NCI-H748 treated with DMSO at 0.1 percent for 48 hours (cell line): ENCODE measurements at places on chromosomes 12 and 14.

DNA sequence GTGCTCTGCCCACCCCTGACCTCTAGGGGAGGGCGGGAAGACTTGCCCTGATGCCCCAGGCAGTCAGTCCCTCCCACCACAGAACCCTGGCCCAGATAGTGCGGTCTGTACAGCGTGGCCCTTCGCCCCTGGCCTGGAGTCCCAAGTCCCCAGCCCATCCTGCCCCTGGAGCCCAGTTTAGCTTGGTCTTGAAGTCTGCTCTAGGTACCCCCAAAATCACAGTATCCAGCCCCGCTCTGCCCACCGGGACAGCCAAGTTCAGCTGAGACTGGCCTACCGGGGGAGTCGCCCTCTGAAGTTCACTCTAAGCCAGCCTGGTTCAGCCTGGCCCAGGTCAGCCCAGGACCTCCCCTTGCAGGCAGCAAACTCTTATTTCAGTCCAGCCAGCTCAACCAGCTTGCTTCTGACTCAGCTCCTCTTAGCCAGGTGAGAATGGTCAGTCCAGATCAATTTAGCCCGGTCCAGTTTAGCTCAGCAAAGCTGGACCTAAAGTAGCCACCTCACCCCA lies 75.9 kb downstream of the TMEM121 start:
- no peak for DNase-seq

GRCh38 chr12:31568498-31568897 lies 22.4 kb downstream of the DENND5B start:
- DNase-seq, result no peak

- no peak for DNase-seq
These were observed 83.7 kb downstream of the LMNTD1 start for GRCh38 chr12:25469368-25469767.

DNA sequence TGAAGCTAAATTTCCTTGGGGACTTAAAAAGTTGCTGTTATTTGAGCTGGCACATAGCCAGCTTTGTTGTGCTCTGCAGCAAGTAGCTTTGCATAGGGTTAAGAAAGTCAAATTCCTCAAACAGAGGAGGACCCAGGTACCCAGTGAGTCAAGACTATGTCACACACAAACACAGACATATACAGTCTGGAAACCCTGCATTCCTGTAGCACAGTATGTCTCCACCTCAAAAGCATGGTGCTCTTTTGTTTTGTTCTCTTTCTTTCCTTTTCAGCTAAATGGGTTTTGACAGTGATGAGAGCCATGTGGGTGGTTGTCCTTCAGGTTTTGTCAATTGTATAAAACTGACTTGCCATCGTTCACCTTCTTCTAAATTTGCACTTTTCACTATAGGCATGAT lies 179.6 kb upstream of the DIO2 start:
- DNase-seq, result no peak

DNA sequence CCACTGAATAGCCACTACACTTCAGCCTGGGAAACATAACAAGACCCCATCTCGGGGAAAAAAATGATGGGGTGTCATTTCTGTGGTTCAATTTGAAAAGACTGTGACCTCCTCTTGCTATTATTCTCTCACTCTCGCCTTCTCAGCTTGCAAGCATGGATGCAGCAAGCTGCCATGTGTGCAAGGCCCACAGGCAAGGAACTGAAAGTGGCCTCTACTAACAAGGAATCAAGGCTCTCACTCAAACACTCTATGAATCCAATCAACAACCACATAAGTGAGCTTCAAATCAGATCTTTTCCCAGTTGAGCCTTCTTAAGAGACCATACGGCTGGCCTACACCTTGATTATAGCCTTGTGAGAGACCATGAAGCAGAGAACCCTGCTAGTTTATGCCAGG lies 17.9 kb upstream of the DHRS7 start:
- no peak for DNase-seq

DNA sequence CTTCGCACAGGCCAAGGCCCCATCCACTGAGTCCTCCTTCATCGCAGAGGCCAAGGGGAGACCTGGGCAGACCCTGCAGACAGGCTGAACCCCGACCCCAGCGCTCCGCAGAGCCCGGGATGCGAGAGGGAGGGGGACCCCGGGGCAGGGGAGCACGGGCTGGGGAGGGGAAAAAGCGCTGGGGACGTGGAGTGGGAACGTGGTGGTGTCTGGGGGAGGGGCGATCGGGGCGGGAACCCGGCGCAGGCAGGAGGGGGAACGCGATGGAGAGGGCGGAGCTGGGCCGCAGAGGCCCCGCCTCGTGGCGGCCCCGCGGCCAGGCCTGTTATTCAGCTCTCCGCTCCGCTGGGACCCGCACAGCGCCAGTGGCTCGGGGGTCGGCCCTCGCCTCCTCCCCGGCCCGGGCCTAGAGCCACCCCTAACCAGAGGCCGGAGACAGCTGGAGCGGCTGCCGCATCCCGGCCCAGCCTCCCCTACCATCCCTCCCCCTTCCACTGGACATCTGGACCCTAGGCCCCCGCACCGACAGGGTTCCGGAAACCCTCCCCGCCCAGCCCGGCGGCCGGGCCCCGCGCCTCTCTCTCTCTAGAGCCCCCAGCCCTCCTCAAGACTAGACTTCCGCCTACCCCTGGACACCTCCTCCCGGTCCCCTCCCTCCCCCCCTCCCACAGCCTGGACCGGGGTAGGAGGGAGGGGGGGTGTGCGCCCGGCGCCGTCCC lies at the start of gene ARHGEF25:
TSS of gene ARHGEF25 (plus strand) at position 328 of the 719 bp plus-strand sequence. CDS start 460 bp downstream, outside the sequence.
- DNase-seq, result peak; percentile 54

- DNase-seq, result no peak
These were observed 91.4 kb downstream of the SUDS3 start for GRCh38 chr12:118467641-118468305.

DNA sequence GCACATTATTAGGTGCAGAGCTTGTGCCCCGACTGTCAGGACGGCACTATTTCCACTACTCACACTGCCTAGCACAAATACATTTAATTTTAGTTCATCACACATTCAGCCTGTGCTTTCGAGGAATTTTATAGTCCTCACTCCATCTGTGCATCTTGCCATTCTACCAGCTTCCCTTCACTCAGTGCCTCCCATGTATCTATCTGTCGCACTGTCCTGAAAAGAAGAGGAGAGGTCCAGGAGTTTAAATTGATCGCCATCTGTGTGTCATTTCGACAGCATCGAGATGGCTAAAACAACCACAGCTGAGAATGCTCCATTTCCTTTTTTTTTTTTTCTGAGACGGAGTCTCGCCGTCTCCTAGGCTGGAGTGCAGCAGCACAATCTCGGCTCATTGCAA lies 97.6 kb upstream of the FOXN3 start:
- DNase-seq, result no peak
